Stimulated activated CD8-positive, alpha-beta memory T cell treated with anti-CD3 and anti-CD28 coated beads, Interleukin-4, amount 100 ng/mL, for 24 hours (primary cell): ENCODE measurements at places on chromosomes 3 and 15.

GRCh38 chr3:32105291-32106131 lies 909 bp upstream of the GPD1L start:
- DNase-seq = no peak

- no peak for DNase-seq
Observed at GRCh38 chr3:26102376-26102775, 312.5 kb downstream of the OXSM start.

- no peak for DNase-seq
Observed at GRCh38 chr15:26615927-26616302, 157.0 kb downstream of the GABRB3 start.

DNA sequence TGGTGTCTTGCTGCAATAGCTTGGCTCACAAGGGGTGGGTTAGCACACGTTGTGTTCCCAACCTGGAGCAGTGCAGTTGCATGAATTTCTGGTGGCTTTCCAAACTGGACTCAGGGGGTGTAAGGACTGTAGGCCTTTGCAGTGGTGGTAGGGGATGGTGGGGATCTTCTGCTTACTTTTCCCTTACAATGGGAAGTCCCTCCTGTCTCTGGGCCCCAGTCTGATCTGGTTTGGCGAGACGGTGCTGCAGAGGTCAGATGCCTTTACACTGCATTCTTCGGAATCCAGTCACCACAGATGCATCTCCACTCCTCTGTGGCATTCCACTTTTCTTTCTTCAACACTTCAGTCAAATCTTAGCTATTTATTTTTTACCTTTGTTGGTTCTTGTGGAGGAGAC lies 132.1 kb downstream of the DOCK3 start:
- DNase-seq = no peak

GRCh38 chr15:57235186-57235585 lies 141.1 kb upstream of the CGNL1 start:
- DNase-seq = no peak

DNA sequence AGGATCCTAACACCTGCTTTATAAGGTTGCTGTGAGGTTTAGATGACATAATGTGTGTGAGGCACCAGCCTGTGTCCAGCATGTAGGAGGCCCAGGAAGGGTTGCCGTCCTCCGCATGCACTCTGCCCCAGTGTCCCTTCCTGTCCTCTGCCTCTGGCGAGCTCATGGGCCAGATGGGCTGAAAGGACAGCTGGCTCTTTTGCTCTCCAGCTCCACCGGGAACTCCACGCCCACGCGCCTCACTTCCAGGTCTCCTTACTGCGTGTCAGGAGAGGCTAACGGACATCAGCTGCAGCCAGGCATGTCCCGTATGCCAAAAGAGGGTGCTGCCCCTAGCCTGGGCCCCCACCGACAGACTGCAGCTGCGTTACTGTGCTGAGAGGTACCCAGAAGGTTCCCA lies 12.2 kb downstream of the MUC20 start:
- DNase-seq = no peak

DNA sequence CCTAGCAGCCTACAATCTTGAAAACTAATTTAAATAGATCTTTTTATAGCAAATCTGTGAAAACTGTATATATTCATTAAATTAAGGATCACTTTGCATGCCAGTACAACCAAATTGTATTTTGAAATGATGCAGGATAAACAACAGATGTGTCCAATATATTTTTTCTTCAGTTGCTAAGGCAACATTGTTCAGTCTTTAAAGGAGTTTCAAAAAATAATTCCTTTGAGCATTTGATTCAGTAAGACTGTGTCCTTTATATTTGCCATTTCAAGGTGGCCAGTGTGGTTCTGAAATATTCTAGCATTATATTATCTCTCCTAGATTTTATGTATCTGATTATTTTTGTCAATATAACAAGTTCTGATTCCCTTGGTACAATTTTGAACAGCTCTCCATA lies 254.7 kb downstream of the PLOD2 start:
- DNase-seq = no peak

DNA sequence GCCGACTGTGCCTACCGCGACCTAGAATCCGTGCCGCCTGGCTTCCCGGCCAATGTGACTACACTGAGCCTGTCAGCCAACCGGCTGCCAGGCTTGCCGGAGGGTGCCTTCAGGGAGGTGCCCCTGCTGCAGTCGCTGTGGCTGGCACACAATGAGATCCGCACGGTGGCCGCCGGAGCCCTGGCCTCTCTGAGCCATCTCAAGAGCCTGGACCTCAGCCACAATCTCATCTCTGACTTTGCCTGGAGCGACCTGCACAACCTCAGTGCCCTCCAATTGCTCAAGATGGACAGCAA lies 1.4 kb downstream of the ISLR start:
- DNase-seq = no peak

DNA sequence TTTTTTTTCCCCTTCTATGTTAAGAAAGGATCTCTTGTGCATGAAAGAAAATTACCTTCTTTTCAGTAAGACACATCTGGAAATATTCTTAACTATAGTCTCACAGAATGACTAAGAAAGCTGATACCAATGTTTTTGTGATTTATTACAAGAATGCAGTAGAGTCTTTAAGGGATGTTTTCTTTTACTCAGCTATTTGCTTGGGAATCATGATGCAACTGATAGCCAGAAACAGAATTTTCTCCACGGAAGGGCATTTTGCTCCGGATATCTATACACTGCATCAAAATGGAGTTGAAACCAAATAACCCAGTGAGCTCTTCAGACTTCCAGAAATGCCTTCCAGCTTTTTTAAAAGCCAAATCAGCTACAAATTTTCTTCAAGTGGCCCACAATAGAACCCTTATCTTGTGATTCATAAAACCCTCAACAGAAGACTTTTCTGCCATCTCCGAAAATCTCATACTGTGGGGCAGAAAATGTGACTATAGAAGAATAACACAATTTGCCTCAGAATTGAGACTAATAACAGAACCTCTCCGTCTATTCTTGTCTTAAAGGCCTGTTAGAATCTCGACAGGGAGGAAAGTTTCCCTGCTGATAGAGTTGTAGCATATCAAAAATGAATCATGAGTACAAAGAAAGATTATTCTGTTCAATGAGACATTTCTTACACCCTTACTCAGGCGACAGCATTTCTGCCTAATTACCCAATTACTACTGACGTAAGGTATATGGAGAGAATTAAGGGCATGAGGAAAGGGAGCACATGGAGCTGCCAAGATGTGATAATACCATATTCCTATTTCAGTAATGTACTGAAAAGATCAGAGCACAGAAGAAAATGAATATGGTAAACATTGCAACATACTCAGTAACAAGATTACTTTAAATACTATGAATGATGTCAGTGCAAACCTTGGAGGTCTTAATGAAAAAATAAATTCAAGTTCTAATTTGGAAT lies 900.1 kb downstream of the ROBO1 start:
- no peak for DNase-seq

- DNase-seq = no peak
Observed at GRCh38 chr15:62075595-62076277, 9.0 kb downstream of the C2CD4A start.

- DNase-seq = no peak
Observed at GRCh38 chr3:20648294-20648693, 462.3 kb upstream of the SGO1 start.

- DNase-seq = no peak
Observed at GRCh38 chr3:57727106-57727505, 29.0 kb upstream of the SLMAP start.

- no peak for DNase-seq
Observed at GRCh38 chr3:29186131-29186599, 94.7 kb upstream of the RBMS3 start.

DNA sequence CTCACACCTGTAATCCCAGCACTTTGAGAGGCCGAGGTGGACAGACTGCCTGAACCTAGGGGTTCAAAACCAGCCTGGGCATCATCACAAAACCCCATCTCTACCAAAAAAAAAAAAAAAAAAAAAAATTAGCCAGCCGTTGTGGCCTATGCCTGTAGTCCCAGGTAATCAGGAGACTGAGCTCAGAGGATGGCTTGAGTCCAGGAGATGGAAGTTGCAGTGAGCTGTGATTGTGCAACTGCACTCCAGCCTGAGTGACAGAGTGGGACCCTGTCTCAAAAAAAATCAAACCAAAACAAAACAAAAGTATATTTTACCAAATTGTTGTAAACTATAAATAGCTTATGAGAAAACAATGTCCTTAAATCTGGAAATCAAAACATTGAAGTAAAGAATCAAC lies 34.7 kb upstream of the UBP1 start:
- no peak for DNase-seq

- DNase-seq = no peak
Observed at GRCh38 chr3:66592016-66592761, 91.4 kb upstream of the LRIG1 start.

- no peak for DNase-seq
Observed at GRCh38 chr15:49075881-49076280, 29.6 kb upstream of the SECISBP2L start.

- no peak for DNase-seq
Observed at GRCh38 chr3:120137548-120137947, 43.3 kb upstream of the GSK3B start.

GRCh38 chr3:71061037-71061436 lies 522.5 kb downstream of the FOXP1 start:
- DNase-seq = no peak

- DNase-seq = no peak
Observed at GRCh38 chr15:31295658-31296057, 31.0 kb upstream of the KLF13 start.

DNA sequence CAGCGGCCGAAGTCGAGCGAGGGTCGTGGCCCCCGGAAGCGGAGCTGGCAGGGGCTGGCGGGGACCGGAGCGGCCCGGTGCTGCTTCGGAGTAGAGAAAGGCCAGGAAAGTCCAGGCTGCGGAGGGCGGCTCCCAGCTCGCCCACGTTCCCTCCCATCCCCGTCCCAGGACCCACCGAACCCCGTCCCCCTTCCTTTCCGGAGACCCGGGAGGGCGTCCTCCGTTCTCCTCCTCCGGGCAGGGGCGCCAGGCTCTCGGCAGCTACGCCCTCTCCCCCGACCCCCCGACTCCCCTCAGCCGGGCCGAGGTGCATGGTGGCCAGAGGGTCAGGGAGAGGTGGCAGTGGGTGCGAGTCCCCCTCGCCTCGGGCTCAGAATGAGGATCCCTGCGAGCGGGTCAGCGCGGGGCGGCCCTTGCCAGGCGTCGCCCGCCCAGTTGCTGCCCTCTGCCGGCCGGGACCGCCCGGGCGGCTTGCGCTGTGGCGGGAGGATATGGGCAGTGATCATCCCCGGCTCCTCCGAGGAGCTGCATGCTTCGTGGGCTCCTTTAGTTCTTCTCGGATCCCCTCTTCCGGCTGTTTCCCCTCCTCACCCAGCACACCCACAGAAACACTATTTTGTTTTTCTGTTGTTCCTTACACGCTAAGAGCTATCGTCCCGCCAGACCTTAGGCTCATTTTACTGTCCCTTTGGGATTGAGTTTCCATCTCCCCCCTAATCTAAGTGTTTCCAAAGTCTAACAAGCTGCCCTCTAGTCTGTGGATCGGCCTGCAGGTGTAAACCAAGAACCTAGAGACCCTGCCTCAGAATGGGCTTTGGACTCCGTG lies 744 bp upstream of the ALDH1A2 start:
- DNase-seq = peak; percentile 41
